ENCODE measurements at places on chromosomes 4 and X. TPM values are rescaled to one million over a fixed set of nuclear protein-coding genes. Genes with fewer than 3 reads are reported as not detected.
A peak's percentile ranks its signal among the peaks of the same experiment; 100 is the strongest.

DNA sequence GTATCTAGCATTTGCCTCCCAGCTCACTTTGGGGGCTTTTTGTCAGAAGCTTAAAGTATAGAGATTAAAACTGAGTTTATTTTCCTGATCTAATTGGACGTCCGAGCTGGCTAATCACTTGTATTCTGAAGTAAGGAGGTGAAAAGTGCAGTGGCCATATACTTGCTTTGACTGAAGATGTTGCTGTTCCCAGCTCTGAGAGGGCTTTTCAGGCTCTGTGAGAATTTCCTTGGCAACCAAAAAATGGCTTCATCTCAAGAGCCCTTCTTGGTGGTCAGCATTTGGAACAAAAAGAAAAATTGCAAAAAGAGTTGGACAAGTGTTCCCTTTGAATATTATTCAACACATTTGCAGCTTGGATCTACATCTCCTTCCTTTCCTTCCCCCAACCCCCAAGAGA is 67.0 kb downstream of the SLC4A4 start:
- H3K4me1 ChIP-seq = peaks cover 7% of the 10 kb centered on the region
- peaks cover 13% of the 10 kb centered on the region for H3K36me3 ChIP-seq
- no peak for DNase-seq
- H3K27ac ChIP-seq = no peak overlapping the region
- H3K4me3 ChIP-seq = no peak overlapping the region

DNA sequence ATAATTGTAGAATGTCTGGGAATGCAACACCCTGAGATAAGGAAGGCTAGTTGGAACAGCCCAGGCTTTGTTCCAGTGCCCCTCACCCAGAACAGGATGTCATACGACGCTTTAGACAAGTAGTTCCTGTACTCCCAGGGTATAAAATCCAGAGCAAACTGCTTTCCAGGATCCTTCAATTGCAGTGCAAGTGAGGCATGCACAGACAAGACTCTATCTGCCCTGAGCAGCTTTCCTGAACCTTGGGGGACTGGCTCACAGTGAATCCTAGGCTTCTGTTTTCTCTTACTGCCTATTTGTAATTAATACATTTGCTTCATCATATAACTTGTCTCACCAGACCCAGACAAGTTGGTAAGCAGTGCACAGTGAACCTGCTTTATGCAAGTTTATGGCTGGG is 48.4 kb upstream of the IL9R start:
- H3K27me3 ChIP-seq = no peaks in the 10 kb centered on the region
- no peaks in the 10 kb centered on the region for H3K4me1 ChIP-seq
- DNase-seq = no peak

GRCh38 chrX:147935156-147935758 is 23.5 kb downstream of the FMR1 start:
- H3K36me3 ChIP-seq = peaks cover 31% of the 10 kb centered on the region
- no peaks in the 10 kb centered on the region for H3K27me3 ChIP-seq
- DNase-seq = no peak
- no peak overlapping the region for H3K27ac ChIP-seq
- H3K4me3 ChIP-seq = no peak overlapping the region

DNA sequence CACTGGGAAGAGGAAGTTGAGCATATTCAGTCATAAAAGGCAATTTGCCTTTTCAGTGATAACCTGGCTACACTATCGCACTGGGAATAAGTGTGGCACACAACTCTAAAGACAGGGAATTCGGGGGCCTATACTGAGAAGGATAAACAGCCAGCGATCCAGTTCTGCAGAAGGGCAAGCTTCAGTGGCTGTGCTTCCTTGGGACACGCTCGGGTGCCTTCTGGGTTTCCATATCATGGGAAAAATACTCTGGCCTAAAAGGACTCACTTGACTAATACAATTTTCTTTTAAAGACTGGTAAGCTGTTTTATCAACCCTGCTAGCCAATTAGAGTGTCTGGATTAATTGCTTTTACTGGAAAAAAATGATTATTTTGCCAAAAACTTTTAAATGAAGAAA is 58.5 kb downstream of the TENM3 start:
- H3K4me1 ChIP-seq = peaks cover 17% of the 10 kb centered on the region
- no peaks in the 10 kb centered on the region for H3K27me3 ChIP-seq
- H3K36me3 ChIP-seq = no peaks in the 10 kb centered on the region
- H3K4me3 ChIP-seq = no peak overlapping the region

- peaks cover 100% of the 10 kb centered on the region for H3K27me3 ChIP-seq
- H3K27ac ChIP-seq = no peak overlapping the region
- H3K36me3 ChIP-seq = no peaks in the 10 kb centered on the region
- H3K4me3 ChIP-seq = peak overlapping the region; percentile 75
Measured at GRCh38 chr4:146637621-146638332, 916 bp upstream of the POU4F2 start.

DNA sequence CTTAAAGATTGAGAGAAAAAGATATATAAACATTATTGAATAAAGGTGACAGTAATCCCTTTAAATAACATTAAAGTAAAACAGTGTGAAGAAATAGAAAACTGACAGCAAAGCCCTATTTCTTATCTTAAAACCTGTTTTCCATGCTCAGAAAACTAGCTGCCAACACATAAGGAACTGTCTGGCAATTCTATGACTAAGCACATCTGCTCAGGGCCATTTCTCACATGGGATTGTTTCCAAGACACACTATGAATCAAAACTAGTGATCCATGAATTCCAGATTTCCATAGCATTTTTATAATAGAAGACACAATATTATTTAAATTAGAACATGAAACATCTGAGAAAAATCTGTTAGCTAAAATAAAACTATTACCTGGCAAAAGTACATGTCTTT is 113.4 kb downstream of the SCLT1 start:
- H3K4me1 ChIP-seq = no peaks in the 10 kb centered on the region
- DNase-seq = no peak
- no peaks in the 10 kb centered on the region for H3K36me3 ChIP-seq
- no peak overlapping the region for H3K27ac ChIP-seq

DNA sequence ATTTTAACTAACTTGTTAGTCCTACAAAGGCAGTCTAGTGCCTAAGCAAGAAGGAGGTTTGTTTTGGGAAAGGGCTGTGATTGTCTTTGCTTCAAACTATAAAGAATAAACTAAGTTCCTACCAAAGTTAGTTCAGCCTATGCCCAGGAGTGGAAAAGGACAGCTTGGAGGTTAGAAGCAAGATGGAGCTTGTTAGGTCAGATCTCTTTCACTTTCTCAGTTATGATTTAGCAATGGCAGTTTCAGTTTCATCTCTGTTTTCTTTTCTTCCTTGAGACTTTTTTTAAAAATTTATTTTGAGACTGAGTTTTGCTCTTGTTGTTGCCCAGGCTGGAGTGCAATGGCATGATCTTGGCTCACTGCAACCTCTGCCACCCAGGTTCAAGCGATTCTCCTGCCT is 82.9 kb upstream of the NLGN4X start:
- H3K27me3 ChIP-seq = 0 out of 2 replicates have a peak, but pooled peaks cover 5% of the 10 kb centered on the region
- no peak for DNase-seq
- H3K4me3 ChIP-seq = no peak overlapping the region
- H3K27ac ChIP-seq = no peak overlapping the region

DNA sequence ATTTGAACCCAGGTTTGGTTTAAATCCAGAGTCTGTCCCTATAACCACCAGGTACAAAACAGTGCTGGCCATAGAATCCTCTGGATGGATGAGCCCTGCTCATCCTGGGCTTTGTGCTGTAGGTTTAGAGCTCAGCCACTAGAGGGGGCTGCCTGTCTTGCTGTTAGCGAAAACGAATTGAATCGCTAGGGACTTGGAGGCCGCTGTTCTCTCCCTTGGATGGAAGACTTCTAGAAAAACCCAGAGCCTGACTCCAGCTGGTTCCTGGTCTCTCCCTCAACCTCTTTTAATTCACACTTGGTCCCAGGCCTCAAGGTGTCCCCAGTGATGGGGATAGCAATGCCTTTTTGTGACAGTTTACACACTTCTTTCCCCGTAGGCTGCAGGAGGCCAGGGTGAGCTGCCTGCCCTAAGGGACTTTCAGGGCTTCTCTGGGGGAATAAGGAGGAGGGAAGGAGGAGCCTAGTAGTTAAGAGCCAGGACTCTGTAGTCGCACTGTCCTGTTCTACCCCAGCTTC is 8.7 kb downstream of the RIPPLY1 start:
- H3K27me3 ChIP-seq = no peaks in the 10 kb centered on the region
- no peak overlapping the region for H3K27ac ChIP-seq
- peaks cover 10% of the 10 kb centered on the region for H3K4me1 ChIP-seq
- DNase-seq = peak; percentile 52

GRCh38 chr4:113815826-113816225 is 54.3 kb upstream of the CAMK2D start:
- no peaks in the 10 kb centered on the region for H3K4me1 ChIP-seq
- H3K4me3 ChIP-seq = no peak overlapping the region
- no peak for DNase-seq
- H3K36me3 ChIP-seq = no peaks in the 10 kb centered on the region

GRCh38 chr4:18980516-18981233 is 959.1 kb upstream of the LCORL start:
- DNase-seq = no peak
- 0 out of 2 replicates have a peak, but pooled peaks cover 6% of the 10 kb centered on the region for H3K4me1 ChIP-seq
- no peak overlapping the region for H3K27ac ChIP-seq
- H3K4me3 ChIP-seq = no peak overlapping the region
- peaks cover 8% of the 10 kb centered on the region for H3K36me3 ChIP-seq

GRCh38 chr4:123741906-123742305 is 345.3 kb downstream of the SPRY1 start:
- H3K36me3 ChIP-seq = no peaks in the 10 kb centered on the region
- H3K4me3 ChIP-seq = no peak overlapping the region
- DNase-seq = no peak
- H3K4me1 ChIP-seq = peaks cover 19% of the 10 kb centered on the region

GRCh38 chrX:39814391-39814790 is 283.4 kb downstream of the BCOR start:
- H3K27ac ChIP-seq = no peak overlapping the region
- H3K27me3 ChIP-seq = peaks cover 6% of the 10 kb centered on the region
- H3K36me3 ChIP-seq = no peaks in the 10 kb centered on the region
- no peak overlapping the region for H3K4me3 ChIP-seq
- H3K4me1 ChIP-seq = peaks cover 49% of the 10 kb centered on the region

GRCh38 chr4:32525420-32525819 is 1805.3 kb downstream of the PCDH7 start:
- no peak for DNase-seq
- no peaks in the 10 kb centered on the region for H3K4me1 ChIP-seq

GRCh38 chr4:613126-613525 is 12.2 kb upstream of the PDE6B start:
- peaks cover 9% of the 10 kb centered on the region for H3K27me3 ChIP-seq
- H3K4me3 ChIP-seq = no peak overlapping the region
- no peak overlapping the region for H3K27ac ChIP-seq
- H3K4me1 ChIP-seq = no peaks in the 10 kb centered on the region
- DNase-seq = no peak
- H3K36me3 ChIP-seq = no peaks in the 10 kb centered on the region

- no peak overlapping the region for H3K4me3 ChIP-seq
- no peak overlapping the region for H3K27ac ChIP-seq
- H3K36me3 ChIP-seq = no peaks in the 10 kb centered on the region
- peaks cover 12% of the 10 kb centered on the region for H3K4me1 ChIP-seq
Measured at GRCh38 chr4:180169394-180169793, 2073.8 kb upstream of the TENM3 start.

KIF4A gene
- total RNA-seq = 34.9 TPM

MAPK10 gene
- 4.6 TPM for total RNA-seq

ZFP92 gene
- total RNA-seq = 0.23 TPM

ANKRD50 gene
- total RNA-seq = 17.3 TPM

Data from WTC11 (cell line).